ENCODE measurements at places on chromosomes 5 and 9.

DNA sequence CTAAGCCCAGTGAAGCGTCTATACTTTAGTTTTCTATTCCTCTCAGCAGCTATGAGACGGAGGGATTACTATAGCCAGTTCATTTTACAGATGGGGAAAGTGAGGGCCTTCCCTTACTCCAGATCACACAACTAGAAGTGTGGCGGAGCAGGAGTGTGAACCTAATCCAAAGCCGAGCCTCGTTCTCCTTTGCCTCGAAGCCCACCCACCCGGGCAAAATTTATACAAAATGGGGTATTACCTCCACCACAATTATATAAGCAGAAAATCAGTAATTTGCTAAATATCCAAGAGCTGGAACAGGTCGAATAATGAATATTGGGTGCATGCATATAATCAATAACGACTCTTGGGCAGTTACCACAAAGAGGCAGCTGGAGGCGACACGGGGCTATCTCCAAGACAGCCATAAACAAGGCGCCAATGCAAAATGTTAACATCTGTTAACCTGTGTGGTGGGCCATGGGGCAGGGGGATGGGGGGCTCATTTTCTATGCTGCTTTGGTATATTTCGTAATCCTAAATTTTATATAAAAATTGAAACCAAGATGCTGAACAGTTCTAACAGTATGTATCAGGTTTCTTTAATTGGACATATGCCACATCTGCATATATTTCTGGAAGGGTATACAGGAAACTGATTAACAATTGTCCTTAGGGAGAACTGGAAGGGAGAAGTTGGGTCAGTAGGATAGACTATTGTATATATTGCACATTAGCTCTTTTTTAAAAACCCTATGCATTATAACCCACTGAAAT lies 1.2 kb upstream of the RNF44 start:
- no peak for DNase-seq

- no peak for DNase-seq
Measured at GRCh38 chr5:180920710-180921109, 21.8 kb downstream of the BTNL8 start.

DNA sequence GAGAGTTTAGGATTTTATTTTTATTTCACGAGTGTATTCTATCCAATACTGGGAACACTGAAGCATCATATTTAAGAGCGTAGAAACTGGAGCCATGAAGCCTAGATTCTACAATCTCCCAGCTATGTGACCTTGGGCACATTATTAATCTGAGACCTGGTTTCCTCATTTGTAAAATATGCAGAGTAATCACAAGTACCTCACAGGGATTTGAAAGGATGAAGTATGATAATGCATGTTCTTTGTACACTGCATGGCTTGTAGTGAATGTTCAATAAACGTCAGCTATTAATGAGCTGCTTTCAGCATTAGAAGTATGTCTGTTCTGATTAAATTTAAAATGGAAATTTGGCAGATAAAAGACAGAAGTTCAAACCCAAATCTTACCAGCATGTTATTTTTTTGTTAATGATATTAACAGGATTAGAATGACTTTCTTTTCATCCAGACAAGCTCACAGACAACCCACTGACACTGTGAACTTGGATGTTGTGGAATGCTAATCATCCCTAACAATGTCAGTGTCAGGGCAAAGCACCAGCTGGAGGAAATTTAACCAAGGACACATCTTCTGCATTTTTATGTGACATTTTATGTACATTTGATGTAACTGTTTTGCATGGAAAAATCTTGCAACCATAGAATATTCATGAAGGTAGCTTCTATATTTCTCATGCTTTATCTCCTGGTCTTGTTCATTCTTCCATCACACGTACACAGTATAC lies 27.1 kb upstream of the CTXN3 start:
- no peak for DNase-seq

GRCh38 chr5:104345222-104346016 lies 782.8 kb upstream of the NUDT12 start:
- DNase-seq = no peak

DNA sequence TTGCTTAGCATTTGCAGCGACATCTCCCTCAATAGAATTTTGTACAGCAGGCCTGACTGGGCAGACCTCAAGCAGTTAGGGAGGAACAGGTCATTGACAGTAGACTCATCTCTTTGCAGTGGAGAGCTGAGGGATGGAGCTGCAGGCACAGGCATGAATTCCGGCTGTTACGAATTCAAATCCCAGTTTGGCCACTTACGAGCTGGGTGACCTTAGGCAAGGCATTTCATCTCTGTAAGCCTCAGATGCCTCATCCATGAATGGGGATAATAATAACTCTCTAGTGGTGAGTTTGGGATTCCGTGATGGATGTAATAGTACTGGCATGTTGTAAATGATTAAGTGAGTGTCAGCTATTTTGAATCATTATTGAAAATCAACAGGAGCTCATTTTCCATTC lies 195.3 kb downstream of the SEMA6A start:
- DNase-seq = peak; percentile 35

GRCh38 chr9:134373269-134373668 lies 47.0 kb downstream of the RXRA start:
- no peak for DNase-seq

DNA sequence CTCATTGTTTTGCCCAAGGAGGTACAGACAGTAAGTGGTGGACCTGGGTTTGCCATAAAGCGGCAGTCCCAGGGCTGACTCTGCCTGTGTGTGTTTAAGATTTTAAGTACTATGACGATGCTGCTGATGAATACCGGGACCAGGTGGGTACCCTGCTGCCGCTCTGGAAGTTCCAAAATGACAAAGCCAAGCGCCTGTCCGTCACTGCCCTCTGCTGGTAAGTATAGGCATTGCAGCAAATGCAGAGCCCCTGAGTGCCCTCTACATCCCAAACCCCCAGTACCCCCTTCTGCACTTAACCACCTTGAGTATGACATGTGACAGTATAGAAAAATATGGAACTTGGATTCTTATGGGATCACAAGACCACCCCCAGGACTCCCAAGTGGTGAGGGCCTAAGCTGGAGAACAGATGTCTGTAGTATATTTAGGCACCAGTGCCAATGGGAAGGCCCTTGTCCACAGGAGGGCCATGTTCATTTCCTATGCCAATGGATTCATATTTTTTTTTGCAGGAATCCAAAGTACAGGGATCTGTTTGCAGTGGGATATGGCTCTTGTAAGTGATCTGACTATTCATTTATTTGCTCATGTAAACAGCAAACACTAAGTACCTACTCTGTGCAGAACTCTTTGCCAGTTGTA lies 22.0 kb downstream of the ENHO start:
- DNase-seq = peak; percentile 55

- peak; percentile 84 for DNase-seq
Measured at GRCh38 chr5:93186076-93186682, 394.8 kb downstream of the NR2F1-AS1 start.

GRCh38 chr5:42595597-42595996 lies 161.0 kb upstream of the CCDC152 start:
- DNase-seq = no peak

- peak; percentile 62 for DNase-seq
Measured at GRCh38 chr9:71683598-71684235, 84.6 kb downstream of the CEMIP2 start.

- no peak for DNase-seq
Measured at GRCh38 chr5:179122411-179123108, 62.4 kb downstream of the ZNF354C start.

DNA sequence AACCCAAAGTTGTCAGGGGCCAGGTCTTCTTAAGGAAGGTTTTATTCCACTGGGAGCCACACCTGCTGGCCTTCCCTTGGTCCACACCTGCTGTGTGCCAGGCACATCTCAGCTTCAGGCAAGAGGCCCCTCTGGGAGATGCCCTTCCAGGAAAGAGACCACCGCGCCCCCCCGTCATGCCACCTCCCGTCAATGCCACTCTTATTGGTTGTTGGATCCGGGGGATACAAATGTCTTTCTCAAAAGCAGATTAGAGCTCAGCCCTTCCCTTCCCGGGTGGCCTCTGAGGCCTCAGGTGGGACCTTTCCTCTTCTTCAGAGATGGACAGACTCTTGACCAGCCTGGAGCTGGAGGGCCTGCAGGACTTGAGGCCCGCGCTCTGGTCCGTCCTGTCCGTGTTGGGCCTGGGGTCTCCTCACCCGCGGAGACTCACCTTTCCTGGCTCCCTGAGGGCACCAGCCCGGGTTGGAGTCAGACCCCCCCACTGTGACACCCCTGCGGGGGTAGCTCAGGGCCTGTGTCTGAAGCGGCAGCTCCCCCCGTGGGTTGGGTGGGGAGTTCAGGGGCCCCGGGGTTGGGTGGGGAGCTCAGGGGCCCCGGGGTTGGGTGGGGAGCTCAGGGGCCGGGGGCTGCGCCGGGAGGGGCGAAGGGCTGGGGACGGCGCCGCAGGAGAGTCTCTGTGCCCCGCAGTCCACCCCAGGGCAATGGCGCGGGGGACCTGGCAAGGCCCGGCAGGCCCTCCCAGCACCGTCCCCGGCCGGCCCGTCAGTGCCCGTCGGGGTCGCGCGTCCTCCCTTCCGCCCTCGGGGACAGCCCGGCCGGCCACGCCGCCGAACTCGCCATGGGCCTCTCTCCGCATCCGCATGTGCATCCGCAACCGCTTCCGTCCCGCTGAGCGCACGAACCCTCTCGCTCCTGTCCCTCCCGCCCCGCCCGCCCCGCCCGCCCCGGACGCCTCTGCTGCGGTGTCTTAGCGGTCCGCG lies 3.7 kb upstream of the SLC9A3 start:
- DNase-seq = no peak

GRCh38 chr9:70561786-70562395 lies 147.4 kb upstream of the KLF9 start:
- no peak for DNase-seq

GRCh38 chr5:31355337-31355736 lies 161.9 kb downstream of the CDH6 start:
- DNase-seq = no peak
